Heart left ventricle (tissue), 16 donors: ENCODE measurements at places on chromosomes 6 and 20.

DNA sequence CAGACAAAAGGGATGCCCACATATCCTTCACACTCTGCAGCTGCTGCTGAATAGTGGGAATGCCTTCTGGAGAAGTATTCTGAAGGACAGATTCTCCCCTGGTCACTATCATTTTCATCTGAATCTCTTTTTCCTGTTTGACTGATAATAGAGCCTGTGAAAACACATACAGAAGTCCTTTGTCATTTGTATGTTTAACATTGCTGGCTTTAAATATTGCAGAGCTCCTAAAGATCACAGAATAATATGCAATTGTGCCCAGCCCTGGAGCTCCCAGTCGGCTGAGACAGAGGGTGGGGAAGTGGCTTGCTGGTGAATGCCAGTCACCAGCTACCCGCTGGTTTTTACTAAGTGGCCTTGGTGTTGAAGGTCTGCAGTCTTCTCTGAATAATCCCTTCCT is 272.3 kb downstream of the SYNE1 start:
- H3K4me3 ChIP-seq = no peak overlapping the region
- DNase-seq = no peak
- peaks cover 20% of the 10 kb centered on the region for H3K4me1 ChIP-seq
- no peaks in the 10 kb centered on the region for H3K27me3 ChIP-seq
- H3K36me3 ChIP-seq = peaks cover 58% of the 10 kb centered on the region
- no peak overlapping the region for H3K27ac ChIP-seq

GRCh38 chr6:136921936-136922684 is at the start of gene SLC35D3:
SLC35D3 (plus strand) TSS chr6:136922301; CDS start chr6:136922429, 128 bp downstream.
- peak within 1 kb of the TSS; percentile 30 for H3K4me3 ChIP-seq
- no peaks in the 10 kb centered on the region for H3K36me3 ChIP-seq
- no peak within 1 kb of the TSS for H3K27ac ChIP-seq
- peak; percentile 23 for DNase-seq
- peaks cover 32% of the 10 kb centered on the region for H3K27me3 ChIP-seq
- H3K4me1 ChIP-seq = peaks cover 24% of the 10 kb centered on the region

DNA sequence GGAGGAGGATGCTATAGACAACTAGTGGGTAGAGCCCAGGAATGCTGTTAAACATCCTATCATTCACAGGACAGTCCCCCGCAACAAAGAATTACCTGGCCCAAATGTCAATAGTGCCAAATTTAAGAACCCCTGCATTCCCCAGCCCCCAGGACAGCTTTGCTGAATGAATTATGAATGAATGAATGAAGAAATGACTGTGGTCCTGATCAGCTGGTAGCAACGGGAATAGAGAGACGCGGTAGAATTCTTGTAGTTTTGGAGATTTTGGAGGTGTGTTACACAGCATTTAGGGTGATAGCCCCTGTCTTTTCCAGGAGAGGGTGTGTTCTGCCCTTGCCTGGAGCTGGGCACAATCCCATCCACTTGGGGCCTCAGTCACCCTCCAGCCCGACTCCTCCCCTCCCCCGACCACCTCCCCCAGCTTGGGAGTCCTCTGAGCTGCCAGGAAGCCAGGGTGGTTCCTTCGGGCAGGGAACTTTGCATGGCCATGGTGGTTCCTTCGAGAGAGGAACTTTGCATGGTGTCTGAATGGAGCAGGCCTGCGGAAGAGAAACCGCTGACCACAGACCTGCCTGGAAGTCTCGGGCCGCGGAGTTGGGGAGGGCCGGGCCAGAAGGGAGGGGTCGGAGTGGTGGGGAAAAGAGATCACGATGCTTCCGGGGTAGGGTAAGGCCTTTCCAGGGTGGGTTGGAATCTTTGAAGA is 1.0 kb upstream of the HCK start:
- no peaks in the 10 kb centered on the region for H3K36me3 ChIP-seq
- peaks cover 7% of the 10 kb centered on the region for H3K4me1 ChIP-seq
- DNase-seq = peak; percentile 54
- H3K27me3 ChIP-seq = peaks cover 62% of the 10 kb centered on the region

- H3K27ac ChIP-seq = no peak overlapping the region
- H3K36me3 ChIP-seq = no peaks in the 10 kb centered on the region
- no peaks in the 10 kb centered on the region for H3K27me3 ChIP-seq
- no peaks in the 10 kb centered on the region for H3K4me1 ChIP-seq
- H3K4me3 ChIP-seq = no peak overlapping the region
- DNase-seq = no peak
These were observed 54.9 kb upstream of the EYS start for GRCh38 chr6:65761890-65762289.

- no peaks in the 10 kb centered on the region for H3K36me3 ChIP-seq
- no peak overlapping the region for H3K27ac ChIP-seq
- no peak for DNase-seq
- H3K4me3 ChIP-seq = no peak overlapping the region
These were observed 196.8 kb upstream of the STXBP5 start for GRCh38 chr6:147007441-147007840.

- peak within 1 kb of the TSS; percentile 99 for H3K27ac ChIP-seq
- H3K4me1 ChIP-seq = peaks cover 30% of the 10 kb centered on the region
These were observed at the start of gene CD93 for GRCh38 chr20:23086056-23086566. CD93 (minus strand) TSS chr20:23086324; CDS start chr20:23086192, 132 bp downstream.

GRCh38 chr6:13413466-13413862 is 73.9 kb downstream of the GFOD1 start:
- no peaks in the 10 kb centered on the region for H3K36me3 ChIP-seq
- H3K27ac ChIP-seq = peak overlapping the region; percentile 93
- H3K27me3 ChIP-seq = no peaks in the 10 kb centered on the region
- H3K4me1 ChIP-seq = peaks cover 91% of the 10 kb centered on the region
- no peak for DNase-seq

- H3K27ac ChIP-seq = no peak overlapping the region
- no peaks in the 10 kb centered on the region for H3K36me3 ChIP-seq
- peak; percentile 87 for DNase-seq
- H3K4me3 ChIP-seq = no peak overlapping the region
- peaks cover 31% of the 10 kb centered on the region for H3K27me3 ChIP-seq
- H3K4me1 ChIP-seq = peaks cover 5% of the 10 kb centered on the region
These were observed 4.2 kb upstream of the NTSR1 start for GRCh38 chr20:62704341-62704948.
